Left ventricle myocardium inferior (tissue), 1 donor: ENCODE measurements at places on chromosomes 1 and 21. TPM values are rescaled to one million over a fixed set of nuclear protein-coding genes. Genes with fewer than 3 reads are reported as not detected.

DNA sequence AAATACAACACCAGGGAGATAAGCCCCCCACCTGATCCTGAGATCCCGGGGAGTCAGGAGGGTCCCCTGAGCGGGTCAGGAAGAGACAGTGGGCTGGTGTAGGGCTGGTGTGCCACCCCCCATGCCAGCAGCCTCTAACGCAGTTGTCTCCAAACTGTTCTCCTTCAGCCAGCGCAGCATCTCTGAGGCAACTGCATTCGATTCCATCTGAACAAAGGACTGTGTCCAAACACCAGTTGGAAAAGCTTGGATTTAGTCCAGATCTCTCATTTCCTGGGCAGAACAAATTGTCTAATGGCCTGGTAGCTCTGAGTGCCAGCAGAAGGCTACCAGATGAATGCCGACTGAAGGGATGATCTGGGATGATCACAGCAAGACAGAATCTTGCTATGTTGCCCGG is 44.1 kb upstream of the EIF4G3 start:
- DNase-seq = no peak

GRCh38 chr1:184889166-184889565 is 85.1 kb downstream of the NIBAN1 start:
- DNase-seq = no peak

DNA sequence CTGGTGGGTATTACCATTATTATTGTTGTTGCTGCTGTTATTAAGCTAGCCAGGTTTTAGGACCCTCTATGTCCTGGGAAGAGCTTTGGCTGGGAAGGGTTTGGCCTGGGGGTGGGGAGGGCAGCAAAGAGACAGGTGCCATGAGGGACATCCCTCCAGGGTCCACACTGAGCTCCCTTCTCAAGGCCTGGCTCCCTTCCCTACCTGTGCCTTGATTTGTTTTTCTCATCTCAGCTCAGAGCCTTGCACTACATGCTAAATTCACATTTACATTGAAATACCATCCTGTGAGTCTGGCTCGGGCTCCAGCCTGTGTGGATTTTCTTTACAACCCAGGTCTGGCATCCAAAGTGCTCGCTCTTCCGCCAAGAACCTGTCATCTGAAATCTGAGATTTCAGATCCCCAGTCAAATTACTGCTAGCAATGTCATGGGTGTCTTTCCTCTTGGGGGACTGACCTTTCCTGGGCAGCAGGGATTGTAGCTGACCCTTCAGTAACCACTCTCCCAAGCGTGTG is 536.3 kb downstream of the PTPRU start:
- DNase-seq = no peak

DNA sequence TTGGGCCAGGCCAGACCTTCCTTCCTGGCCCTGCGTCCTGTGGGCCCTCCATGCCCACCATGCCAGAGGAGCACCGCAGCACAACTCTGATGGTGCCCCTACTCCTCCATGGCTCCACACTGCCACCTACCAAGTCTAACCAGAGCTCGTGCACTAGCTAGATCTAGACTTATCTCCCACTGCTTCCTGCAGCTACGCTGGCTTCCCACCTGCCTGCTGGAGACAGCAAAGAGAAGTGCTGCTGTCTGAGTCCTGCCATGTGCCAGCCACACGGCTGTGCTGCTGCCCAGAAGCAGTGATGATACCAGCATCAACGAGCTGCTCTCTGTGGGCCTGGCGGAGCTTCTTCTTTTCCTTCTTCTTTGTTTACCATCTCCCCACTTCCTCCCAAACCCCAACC is 4.5 kb downstream of the GUCA2B start:
- no peak for DNase-seq

- DNase-seq = no peak
Observed at GRCh38 chr1:147492207-147492606, 49.1 kb upstream of the BCL9 start.

Gene OBSCN
- total RNA-seq = 316 TPM

DNA sequence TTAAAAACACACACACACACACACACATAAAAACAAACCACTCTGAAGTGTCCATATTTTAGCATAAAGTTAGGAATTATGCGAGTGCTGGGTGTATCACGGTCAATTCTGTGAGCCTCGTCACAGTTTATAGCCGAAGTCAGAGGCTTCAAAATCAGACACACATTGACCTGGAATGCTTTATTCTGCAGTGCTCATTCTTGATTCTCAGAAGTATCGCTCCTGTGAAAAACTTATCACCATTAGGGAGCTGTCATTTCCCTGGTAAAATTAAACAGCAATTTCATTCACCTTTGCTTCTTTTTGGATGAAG is 8.7 kb upstream of the IRF2BP2 start:
- no peak for DNase-seq

GRCh38 chr1:40936931-40937339 is 42.6 kb upstream of the CTPS1 start:
- DNase-seq = no peak
